ENCODE measurements at places on chromosomes 12 and 14.

GRCh38 chr12:106084014-106084671 is 54.6 kb downstream of the NUAK1 start:
- peak; percentile 98 for DNase-seq

DNA sequence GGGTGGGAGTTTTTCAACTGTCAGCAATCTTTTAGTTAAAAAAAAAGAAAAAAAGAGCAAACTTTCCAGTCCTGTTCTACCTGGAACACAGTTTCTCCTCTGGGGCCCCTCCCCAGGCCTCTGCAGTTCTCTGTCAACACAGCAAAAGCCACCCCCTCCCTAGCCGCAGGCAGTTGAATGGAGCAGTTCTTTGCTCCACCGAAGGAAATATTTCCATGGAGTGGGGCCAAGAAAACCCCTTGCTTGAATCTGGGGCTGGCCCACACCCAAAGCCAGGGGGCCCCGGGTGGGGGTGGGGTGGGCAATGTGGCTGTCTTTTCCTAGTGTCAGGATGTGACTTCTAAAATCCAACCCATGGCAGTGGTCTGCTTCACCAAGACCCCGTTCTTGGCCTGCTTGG is 5.0 kb upstream of the MEG3 start:
- no peak for DNase-seq

DNA sequence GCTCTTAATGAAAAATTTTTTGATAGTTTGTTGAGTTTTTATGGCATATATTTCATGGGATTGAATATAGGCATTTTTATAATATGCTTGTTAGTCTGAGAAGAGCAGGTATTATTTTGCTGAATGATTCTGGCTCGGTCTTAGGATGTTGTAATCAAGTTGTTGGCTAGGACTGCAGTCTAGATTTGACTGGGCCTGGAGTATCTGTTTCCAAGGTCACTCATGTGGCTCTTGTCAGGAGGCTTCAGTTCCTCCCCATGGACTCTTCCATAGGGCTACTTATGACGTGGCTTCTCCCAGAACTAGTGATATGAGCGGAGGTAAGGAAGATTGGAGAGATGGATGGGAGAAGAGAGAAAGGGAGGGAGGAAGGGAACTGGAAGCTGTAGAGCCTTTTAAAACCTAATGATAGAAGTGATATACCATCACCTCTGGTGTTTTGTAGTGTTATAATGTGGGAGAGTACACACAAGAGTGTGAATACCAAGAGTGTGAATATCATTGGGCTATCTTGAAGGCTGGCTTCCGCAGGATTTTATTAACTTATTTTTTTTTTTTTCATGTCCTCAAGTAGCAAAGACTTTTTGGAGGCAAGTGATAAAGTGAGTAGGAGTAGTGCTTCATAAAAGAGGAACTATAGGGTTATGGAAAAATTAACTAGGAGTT is 4.4 kb downstream of the MNAT1 start:
- no peak for DNase-seq

GRCh38 chr12:50132505-50133135 is 20.6 kb downstream of the COX14 start:
- no peak for DNase-seq

- no peak for DNase-seq
These were observed 3.9 kb upstream of the TMEM233 start for GRCh38 chr12:119589634-119590033.

Measured in fibroblast of lung (primary cell).